ENCODE measurements at places on chromosomes 3 and 15. TPM values are rescaled to one million over a fixed set of nuclear protein-coding genes. Genes with fewer than 3 reads are reported as not detected.
A peak's percentile ranks its signal among the peaks of the same experiment; 100 is the strongest.

ZNF860 gene
- total RNA-seq: under 0.01 TPM

GPR27 gene
- total RNA-seq: 15.3 TPM

SV2B gene
- total RNA-seq: 0.27 TPM

PLA2G4E gene
- not detected for total RNA-seq

- DNase-seq: no peak
These were observed 888.9 kb downstream of the SQOR start for GRCh38 chr15:46523701-46524100.

DNA sequence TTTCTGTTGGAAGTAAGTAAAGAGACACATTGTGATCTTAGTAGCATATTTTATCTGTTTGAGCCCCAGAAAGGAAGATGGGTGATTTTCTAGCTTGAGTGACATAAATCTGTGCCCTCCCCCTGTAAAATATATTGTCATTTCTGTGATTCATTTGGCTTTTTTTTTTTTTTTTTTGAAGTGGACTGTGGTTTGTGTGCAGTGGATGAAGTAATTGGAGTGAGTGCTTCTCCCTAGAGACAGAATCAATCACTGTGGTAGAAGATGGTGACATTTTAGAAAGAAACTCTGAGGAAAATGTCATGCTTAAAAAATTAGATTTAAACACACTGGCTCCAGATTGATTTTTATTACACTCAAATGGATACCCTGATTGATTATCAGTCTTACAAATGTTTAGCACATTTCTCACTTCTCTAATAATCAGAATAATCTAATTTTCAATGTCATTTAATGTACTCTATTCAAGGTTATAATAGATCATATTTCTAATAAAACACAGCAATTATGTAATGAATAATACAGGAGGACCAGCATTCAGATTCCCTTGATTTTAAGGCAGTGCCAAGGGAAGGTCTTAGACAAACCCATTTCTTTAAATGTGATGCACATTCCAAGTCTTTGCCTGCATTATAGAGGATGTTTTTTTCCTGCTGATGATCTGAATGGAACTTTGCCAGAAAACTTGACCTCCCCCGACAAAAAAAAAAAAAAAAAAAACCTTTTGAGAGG, 116.6 kb downstream of the TOP2B start:
- no peak for DNase-seq

DNA sequence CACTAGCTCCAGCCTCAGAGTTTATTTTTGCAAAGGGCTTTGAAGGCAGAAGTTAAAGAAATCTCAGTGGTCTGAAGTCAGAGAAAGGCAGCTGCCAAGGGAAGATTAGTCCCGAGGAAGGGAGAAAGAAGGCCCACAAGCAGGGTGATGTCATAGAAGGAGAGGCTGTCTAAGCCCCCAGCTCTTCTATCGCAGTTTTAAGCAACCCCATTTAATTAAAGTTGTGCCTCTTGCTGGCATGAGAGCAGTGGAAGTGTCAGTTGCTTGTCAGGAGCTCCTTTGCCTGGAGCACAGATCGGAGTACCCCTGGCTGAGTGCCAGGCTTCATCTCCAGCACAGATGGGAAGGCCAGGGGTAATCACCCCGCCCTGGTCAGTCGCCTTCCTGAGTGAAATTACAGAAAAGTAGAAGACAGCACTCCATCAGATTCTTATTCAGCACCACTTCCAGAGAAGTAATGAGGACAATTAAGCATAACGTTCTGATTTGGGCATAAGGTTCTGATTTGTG, 530.7 kb downstream of the EPHB1 start:
- DNase-seq: no peak

DNA sequence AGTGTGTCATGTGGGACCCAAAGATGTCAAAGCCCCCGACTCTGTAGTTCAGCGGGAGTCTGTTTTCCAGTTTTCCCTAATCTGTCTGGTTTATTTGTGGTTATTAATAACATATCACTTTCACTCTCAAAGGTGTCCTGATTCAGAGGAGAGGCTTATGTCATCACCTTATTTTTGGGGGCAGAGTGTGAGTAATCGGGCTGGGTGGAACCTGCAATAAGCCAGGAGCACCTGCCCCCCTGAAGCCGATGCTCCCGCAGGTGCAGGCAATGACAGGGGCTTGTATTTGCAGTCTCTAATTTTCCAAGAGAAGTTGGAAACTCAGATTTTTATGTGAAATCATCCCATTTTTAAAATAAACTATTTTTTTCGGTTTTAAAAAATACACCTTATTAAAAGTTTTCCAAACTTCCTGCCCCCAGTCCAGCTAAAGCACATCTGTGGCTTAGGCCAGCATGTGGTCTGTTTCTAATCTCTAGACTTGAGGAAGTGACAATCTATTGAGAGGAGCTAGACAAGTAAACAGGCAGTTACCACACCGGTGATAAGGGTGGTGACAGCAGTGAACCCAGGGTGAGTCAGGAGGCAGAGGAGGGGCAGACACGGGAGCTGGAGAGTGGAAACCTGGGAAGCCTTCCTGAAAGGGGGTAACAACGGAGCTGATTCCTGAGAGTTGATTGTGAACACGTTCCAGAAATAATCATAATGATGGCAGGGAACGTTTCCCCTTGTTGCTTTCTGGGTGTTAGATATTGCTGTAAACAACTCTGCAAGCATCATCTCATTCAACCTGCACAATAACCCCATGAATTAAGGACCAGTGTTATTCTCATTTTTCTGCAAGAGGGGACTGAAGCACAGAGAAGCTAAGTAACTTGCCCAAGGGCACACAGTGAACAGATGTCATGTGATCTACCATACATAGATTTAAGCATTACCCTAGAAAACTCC, 37.2 kb downstream of the BHLHE40 start:
- DNase-seq: peak; percentile 64

- DNase-seq: no peak
These were observed 153.9 kb upstream of the TPM1 start for GRCh38 chr15:62888623-62889022.

DNA sequence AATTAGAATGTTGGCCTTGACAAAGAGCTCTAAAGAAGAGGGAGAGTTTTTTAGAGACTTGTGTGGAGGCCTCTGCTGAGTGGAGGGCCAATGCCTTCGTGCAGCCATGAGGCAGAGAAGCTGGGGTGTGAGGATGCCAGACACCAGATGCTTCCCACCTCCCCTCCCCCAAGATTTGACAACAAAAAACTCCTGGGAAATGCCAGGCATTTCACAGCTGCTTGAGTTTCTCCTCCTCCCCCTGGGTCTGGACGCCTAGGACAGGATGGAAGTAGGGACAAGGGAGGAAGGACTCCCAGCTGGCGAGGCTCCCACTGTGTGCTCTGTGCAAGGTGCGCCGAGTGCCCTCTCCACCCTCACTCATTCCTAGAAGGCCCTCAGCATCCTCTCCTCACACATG, 20.1 kb downstream of the TGM4 start:
- no peak for DNase-seq

DNA sequence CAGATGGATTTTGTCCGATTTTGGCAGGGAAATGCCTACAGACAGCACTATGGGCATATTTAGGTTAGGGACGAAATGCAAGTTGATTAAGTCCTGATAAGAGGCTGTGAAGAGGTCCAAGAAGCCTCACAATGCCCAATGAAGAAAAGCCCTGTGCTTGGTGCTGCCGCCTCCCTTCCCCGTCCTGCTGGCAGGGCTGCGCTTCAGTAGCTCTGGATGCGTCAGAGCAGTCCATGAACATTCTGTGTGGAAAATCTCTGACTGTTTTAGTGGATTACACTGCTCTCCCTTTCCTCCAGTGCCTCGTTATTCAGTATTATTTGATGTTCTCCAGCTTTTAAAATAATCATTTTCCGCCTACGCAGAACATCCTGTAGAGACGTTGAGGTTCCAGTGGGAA, 39.6 kb downstream of the MLH1 start:
- no peak for DNase-seq

- DNase-seq: no peak
These were observed 237.7 kb downstream of the SUCLG2 start for GRCh38 chr3:67416703-67417102.

- peak; percentile 97 for DNase-seq
These were observed 52.4 kb downstream of the IL1RAP start for GRCh38 chr3:190566043-190566933.

DNA sequence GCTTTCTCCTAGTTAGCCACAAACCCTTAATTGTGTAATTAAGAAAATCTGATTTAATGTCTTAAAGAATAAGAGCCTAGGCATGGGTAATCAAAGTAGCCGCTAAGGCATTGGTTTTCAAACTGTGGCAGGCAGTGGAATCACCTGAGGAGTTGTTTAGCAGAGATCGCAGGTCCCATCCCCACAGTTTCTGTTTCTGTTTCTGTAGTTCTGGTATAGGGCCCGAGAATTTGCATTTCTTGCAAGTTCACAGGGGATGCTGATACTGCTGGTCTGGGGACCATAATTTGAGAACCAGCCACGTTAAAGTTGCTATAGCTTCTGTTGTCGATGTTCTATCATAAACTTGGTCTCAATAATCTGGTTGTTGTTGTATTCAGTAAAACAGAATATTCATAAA, 204.3 kb downstream of the ALCAM start:
- DNase-seq: no peak

GRCh38 chr3:127326341-127326740, 38.5 kb upstream of the PRR20G start:
- DNase-seq: no peak

DNA sequence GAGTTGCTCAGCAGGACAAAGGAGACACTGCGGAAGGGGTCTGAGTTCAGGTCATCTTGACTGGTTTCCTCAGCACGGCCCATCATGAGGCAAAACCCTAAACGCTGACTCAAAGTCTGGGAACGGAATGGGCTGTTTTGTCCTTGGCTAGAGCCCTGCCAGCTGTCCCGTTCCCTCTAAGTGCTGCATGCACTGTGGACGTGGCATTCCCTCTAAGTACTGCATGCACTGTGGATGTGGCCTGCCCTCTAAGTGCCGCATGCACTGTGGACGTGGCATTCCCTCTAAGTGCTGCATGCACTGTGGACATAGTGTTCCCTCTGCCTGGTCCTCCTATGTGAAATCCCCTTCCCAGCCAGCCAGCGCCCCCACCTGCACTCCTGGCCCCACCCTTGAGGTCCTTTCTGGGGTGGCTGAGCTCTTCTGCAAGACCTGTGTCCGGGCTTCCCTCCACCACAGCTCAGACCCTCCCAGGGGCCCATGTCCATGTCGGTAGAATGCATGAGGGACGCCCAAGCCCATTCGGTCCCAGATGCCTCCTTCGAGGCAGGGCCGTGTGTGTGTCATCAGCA, 36.7 kb downstream of the TM2D3 start:
- no peak for DNase-seq

- DNase-seq: no peak
These were observed 278.9 kb downstream of the ULK4 start for GRCh38 chr3:41682996-41683395.

All from hematopoietic multipotent progenitor cell (in vitro differentiated cells).